WTC11 (cell line): ENCODE measurements at places on chromosomes 1 and 21.

GRCh38 chr1:232384171-232384883 is 245.6 kb downstream of the SIPA1L2 start:
- H3K27me3 ChIP-seq = peaks cover 11% of the 10 kb centered on the region
- no peak for DNase-seq
- peaks cover 10% of the 10 kb centered on the region for H3K4me1 ChIP-seq

- no peak overlapping the region for H3K4me3 ChIP-seq
- H3K27me3 ChIP-seq = no peaks in the 10 kb centered on the region
- H3K4me1 ChIP-seq = peaks cover 3% of the 10 kb centered on the region; the same call in 1 of the 2 replicates
- H3K36me3 ChIP-seq = no peaks in the 10 kb centered on the region
- no peak overlapping the region for H3K27ac ChIP-seq
- no peak for DNase-seq
Observed at GRCh38 chr1:16402742-16403141, 34.5 kb downstream of the SPATA21 start.

DNA sequence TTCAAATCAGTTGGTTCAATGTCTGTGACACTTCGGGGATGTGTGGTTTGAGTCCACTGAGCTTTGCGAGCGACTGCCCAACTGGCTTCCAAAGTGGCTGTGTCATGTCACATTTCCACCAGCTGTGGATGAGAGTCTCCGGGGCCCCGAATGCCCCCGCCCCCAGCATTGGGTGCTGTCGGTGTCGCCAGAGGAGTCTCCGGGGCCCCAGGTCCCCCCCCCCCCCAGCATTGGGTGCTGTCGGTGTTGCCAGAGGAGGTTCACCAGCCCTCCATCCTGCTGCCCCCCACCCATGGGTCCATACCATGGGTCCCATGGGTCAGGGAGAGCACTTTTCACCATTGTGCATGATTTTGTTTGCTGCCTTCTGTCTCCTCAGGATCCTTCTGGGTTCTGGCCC is 9.0 kb upstream of the SMYD3 start:
- no peak overlapping the region for H3K27ac ChIP-seq
- no peak for DNase-seq
- peaks cover 13% of the 10 kb centered on the region for H3K36me3 ChIP-seq
- H3K4me3 ChIP-seq = no peak overlapping the region
- H3K4me1 ChIP-seq = no peaks in the 10 kb centered on the region
- peaks cover 5% of the 10 kb centered on the region for H3K27me3 ChIP-seq

DNA sequence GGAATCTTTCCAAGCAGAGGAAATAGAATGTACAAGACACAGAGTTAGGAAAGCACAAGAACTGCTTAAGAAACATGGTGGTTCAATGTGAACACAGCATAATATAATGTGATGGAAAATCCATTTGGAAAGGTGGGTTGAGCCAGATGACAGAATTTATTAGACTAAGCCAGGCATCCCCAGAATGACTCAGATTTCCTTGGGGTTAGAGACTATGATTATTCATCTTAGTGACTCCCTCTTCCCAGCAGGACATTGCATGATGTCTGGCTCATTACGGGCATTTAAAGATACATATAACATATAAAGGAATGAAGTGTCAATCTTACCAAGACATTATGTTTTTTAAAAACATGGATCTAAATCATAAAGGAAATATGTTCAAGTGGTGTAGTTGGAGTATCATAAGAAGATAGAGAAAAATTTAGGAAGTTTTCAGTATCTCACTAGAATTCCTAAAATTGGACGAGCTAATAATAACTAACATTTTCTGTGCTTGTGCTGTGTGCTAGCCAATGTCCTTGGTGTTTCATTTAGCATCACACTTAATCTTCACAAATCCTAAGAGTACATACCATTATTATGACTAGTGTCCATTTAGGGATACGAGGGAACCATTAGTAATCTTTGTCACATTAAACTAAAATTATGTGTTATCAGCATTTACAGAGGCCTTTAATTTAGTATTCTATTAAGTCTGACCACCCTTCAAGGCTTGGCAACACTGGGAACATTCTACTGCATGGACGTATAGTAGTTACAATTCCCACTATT is 41.0 kb upstream of the ST6GALNAC5 start:
- H3K27me3 ChIP-seq = no peaks in the 10 kb centered on the region
- DNase-seq = no peak
- no peak overlapping the region for H3K4me3 ChIP-seq

DNA sequence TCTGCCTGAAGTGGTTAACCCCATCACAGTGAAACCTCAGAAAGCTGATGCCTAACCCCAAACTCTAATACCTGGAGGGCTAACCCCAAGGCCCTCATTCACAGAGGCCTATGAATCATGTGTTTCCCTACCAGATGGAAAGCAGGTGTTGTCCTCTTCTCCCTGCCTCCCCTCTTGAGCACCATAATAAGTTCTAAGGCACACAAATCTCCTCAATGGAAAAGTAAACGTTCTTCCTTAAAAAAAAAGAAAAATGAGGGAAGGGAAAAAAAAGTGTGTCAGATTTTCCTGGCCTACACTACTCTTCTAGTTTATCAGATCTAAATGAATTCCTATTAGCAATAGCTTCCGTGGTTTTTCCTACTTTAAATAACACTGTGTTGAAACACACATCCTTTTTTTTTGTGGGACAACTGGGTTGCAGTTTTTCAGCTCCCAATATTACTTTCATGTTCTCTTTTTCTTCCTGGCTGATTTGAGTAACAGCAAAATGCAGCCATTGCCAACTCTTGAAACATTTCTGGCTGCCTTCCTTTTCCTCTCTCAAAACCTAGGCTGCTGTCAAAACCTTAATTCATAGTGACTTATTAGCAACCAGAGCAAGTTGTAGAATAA is 43.2 kb downstream of the SLC44A3 start:
- no peak for DNase-seq
- H3K4me3 ChIP-seq = no peak overlapping the region
- H3K27ac ChIP-seq = no peak overlapping the region
- no peaks in the 10 kb centered on the region for H3K36me3 ChIP-seq
- H3K27me3 ChIP-seq = no peaks in the 10 kb centered on the region

- no peaks in the 10 kb centered on the region for H3K27me3 ChIP-seq
- no peak for DNase-seq
- H3K27ac ChIP-seq = no peak overlapping the region
- H3K4me1 ChIP-seq = no peaks in the 10 kb centered on the region
Observed at GRCh38 chr1:73356485-73356884, 841.5 kb downstream of the LRRIQ3 start.

DNA sequence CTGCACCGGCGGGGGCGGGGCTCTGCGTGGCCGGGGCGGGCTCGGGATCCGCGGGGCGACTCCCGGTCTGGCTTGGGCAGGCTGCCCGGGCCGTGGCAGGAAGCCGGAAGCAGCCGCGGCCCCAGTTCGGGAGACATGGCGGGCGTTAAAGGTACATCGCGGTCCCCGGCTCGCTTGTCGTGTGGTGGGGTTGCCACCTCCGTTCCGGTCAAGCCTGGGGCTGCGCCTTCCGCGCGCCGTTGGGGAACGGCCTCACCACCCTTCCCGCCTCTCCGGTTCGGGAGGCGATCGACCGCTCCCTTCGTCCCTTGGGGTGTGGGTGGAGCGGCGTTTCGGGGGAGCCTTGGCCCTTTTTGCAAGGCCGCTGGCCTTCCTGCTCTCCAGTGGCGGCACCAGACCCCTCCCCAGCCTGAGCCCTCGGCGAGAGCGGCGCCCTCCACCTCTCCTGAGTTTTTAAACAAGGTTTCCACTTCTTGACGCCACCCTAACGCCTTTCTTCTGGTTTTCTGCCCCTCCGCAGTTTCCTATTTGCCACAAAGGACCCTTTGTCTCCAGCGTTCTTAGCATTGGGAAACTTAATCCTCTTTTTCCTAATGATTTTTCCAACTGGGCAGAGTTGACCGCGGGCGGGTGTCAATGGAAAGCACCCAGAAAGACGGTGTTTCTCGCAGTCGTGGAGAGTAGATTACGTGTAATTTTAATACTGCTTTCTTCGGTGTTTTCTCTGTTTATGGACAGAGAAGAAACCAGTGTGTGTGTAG is at the start of the genes LEPR and LEPROT:
TSS of gene LEPR (plus strand) at position 79 of the 761 bp plus-strand sequence. CDS start 144,898 bp downstream, outside the sequence.
TSS of gene LEPROT (plus strand) at position 79 of the 761 bp plus-strand sequence. CDS start at position 136, 57 bp downstream.
- peak within 1 kb of the TSS; percentile 97 for H3K27ac ChIP-seq
- H3K36me3 ChIP-seq = peaks cover 6% of the 10 kb centered on the region
- no peaks in the 10 kb centered on the region for H3K27me3 ChIP-seq
- peaks cover 42% of the 10 kb centered on the region for H3K4me1 ChIP-seq
- H3K4me3 ChIP-seq = no peak within 1 kb of the TSS; the same call in none of the 2 replicates

GRCh38 chr1:17668195-17668594 is 86.9 kb upstream of the ACTL8 start:
- H3K4me1 ChIP-seq = peaks cover 32% of the 10 kb centered on the region
- no peaks in the 10 kb centered on the region for H3K27me3 ChIP-seq
- H3K27ac ChIP-seq = peak overlapping the region; percentile 46; the same call in 1 of the 2 replicates

DNA sequence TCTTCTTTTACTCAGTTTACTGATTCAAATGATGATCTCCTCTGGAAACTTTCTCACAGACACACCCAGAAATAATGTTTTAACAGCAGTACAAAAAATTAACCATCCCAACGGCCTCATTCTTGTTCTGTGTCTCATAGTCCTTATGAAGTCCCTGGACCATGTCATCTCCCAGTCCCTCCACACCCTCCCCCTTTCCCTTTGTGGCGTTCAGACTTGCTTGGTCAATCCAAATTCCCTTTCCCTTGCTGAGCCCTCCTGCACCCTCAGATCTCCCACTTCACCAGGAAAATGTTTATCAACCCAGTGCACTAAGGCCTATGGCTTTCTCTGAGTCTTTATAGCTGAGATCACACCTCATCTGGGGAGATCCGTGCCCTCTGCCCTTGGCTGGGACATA is 85.9 kb downstream of the CENPF start:
- no peak overlapping the region for H3K27ac ChIP-seq
- no peaks in the 10 kb centered on the region for H3K36me3 ChIP-seq
- H3K27me3 ChIP-seq = no peaks in the 10 kb centered on the region; the same call in 1 of the 2 replicates

GRCh38 chr21:36499578-36500471 is 19.9 kb upstream of the CLDN14 start:
- no peak overlapping the region for H3K27ac ChIP-seq
- H3K4me1 ChIP-seq = no peaks in the 10 kb centered on the region; the same call in 1 of the 2 replicates
- no peaks in the 10 kb centered on the region for H3K36me3 ChIP-seq
- no peak for DNase-seq
- no peak overlapping the region for H3K4me3 ChIP-seq

DNA sequence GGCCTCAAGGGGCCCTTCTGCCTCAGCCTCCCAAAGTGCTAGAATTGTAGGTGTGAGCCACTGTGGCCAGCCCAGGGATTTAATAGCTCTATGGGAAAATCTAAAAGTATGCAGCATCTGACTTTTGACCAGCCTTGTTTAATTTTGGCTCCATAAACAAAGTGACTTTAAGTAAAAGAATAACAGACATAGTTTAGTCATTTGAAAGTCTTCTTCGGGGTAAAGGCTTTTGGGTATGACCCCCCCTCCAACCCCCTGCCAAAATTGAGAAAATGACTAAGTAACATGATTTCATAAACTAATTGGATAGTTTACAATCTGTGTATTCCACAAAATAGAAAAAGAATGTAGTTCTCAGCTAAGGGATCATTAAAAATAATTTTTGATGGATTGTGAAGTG is 17.0 kb downstream of the GPBP1L1 start:
- H3K27ac ChIP-seq = no peak overlapping the region
- peaks cover 12% of the 10 kb centered on the region for H3K36me3 ChIP-seq
- H3K4me1 ChIP-seq = peaks cover 1% of the 10 kb centered on the region

GRCh38 chr1:156660752-156661112 is 16.5 kb downstream of the NES start:
- no peak for DNase-seq
- peaks cover 41% of the 10 kb centered on the region for H3K27me3 ChIP-seq
- no peaks in the 10 kb centered on the region for H3K36me3 ChIP-seq
- H3K27ac ChIP-seq = peak overlapping the region; percentile 99

- peaks cover 22% of the 10 kb centered on the region for H3K36me3 ChIP-seq
- H3K4me1 ChIP-seq = peaks cover 43% of the 10 kb centered on the region
- peak overlapping the region; percentile 43 for H3K27ac ChIP-seq
- peak; percentile 24 for DNase-seq
Observed at GRCh38 chr1:154179946-154180687, 11.8 kb downstream of the TPM3 start.

GRCh38 chr1:14677292-14677971 is 78.9 kb downstream of the KAZN start:
- no peak overlapping the region for H3K4me3 ChIP-seq
- H3K4me1 ChIP-seq = peaks cover 29% of the 10 kb centered on the region
- no peak for DNase-seq
- no peaks in the 10 kb centered on the region for H3K27me3 ChIP-seq

- H3K36me3 ChIP-seq = peaks cover 4% of the 10 kb centered on the region
- peaks cover 20% of the 10 kb centered on the region for H3K4me1 ChIP-seq
- H3K27me3 ChIP-seq = no peaks in the 10 kb centered on the region; the same call in 1 of the 2 replicates
- no peak for DNase-seq
- H3K27ac ChIP-seq = no peak overlapping the region
Observed at GRCh38 chr1:26961826-26962225, 1.6 kb upstream of the KDF1 start.

DNA sequence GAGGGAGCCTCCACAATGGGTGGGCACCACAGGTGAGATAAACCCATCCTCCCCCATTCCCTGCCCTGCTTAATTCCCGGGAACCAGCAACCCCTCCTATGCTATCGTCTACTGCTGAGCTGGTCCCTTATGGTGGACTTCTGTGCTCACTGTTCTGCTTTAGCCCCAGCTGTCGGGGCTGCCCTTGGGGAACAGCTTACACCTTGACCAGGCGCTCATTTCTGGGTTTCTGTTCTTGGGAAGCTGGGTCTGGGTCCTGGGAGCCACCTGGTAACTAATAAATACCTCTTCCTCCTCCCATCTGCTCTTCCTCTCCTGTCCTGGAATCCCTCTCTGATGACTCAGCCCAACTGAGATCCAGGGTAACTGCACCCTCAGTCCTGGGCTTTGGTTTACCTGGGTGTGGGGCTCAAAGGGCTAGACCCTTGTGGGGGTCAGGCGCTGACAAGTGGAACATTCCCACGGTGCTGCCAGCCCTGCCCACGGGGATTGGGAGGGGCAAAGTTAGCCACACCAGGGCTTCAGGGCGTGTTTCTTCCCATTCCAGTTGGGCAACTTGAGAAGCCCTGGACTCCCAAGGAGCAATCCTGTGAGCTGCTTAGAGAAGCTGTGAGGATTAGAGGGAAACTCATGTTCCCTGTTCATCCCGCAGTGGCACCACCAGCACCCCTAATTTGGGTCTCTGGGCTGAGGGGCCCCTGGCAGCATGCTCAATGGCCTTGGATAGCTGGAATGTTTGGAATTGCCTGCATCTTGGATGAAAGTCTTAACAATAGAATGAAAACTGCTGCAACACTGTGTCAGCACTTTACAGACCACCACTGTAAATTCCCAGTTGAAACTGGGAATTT is 1.6 kb downstream of the PCAT6 start:
- H3K27me3 ChIP-seq = peaks cover 7% of the 10 kb centered on the region
- peak overlapping the region; percentile 63 for H3K27ac ChIP-seq
- peak overlapping the region; percentile 80 for H3K4me3 ChIP-seq
